ENCODE measurements at places on chromosomes 5 and 9.
A peak's percentile ranks its signal among the peaks of the same experiment; 100 is the strongest.

DNA sequence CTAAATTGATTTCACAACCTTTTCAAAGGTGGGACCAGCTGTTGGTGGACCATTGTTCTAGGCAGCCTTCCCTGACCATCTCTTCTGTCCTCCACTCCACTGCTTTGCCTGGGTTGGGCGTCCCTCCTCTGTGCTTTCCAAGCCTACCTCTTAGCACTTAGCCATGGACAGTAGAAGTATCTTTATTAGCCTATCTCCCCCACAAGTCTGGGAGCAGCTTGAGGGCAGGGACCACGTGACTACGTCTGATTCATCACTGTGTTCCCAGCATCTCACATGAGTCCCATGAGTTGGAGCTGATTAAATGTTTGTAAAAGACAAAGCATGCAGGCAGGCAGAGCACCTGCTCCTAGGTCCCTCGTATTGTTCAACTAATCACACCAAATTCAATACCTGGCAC, 20.9 kb downstream of the MORN5 start:
- DNase-seq, result peak; percentile 16

DNA sequence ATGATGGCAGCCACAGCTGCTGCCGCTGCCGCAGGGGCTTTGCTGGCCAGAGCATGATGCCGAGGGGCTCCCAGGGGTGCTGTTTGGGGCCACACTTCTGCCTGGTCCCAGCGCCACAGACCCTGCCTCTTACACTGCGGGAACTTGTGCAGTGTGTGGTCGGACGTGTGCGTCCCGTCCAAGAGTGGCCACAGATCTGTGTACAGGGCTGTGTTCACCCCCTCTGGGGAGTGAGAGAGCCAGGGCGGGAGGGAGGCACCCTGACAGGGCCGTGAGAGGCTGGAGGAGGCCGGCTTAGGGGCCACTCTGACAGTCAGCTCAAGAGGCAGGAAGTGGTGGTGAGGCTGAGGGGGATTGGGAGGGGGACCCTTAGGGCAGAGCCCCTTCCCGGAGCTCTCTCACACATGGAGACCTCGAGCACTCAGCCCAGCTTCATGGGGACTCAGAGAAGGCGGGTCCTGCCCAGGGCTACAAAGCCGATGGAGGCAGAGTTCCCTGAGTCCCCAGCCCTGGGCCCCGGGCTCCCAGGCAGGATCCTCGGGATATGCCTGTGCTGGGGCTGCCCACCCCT, 13.1 kb upstream of the CARD19 start:
- no peak for DNase-seq

GRCh38 chr9:20353931-20354652, 268.2 kb downstream of the MLLT3 start:
- DNase-seq, result no peak

- DNase-seq, result peak; percentile 34
Observed at GRCh38 chr5:132225165-132226032, 2.3 kb downstream of the P4HA2 start.

GRCh38 chr5:15388866-15389265, 111.1 kb upstream of the FBXL7 start:
- DNase-seq, result no peak

DNA sequence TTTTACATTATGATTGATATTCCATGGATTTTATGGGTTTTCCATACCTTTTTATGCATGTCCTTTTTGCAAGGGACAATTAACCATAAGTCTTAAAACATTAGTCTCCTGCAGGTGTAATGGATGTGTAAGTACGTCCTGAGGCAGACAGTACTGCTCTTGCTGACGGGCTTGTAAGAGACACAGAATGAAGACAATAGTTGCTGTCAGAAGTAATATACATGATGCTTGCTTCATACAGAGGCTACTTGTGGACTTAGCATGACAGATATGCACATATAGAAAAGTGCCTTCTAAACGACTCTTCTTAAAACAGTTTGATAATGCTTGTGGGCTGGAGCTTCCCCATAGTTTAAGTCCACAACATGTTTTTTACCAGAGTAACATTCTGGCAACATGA, 182.7 kb downstream of the SPATA31D1 start:
- peak; percentile 58 for DNase-seq
